ENCODE measurements at places on chromosomes 2 and 18.

- H3K4me1 ChIP-seq, result no peaks in the 10 kb centered on the region
- H3K4me3 ChIP-seq, result no peak overlapping the region
- DNase-seq, result no peak
- H3K27ac ChIP-seq, result no peak overlapping the region
- H3K36me3 ChIP-seq, result no peaks in the 10 kb centered on the region
Measured at GRCh38 chr2:1974397-1974796, 230.1 kb upstream of the PXDN start.

GRCh38 chr2:75707901-75708300, 2.8 kb downstream of the GCFC2 start:
- peak overlapping the region; percentile 69 for H3K4me3 ChIP-seq
- H3K4me1 ChIP-seq, result peaks cover 18% of the 10 kb centered on the region
- peaks cover 44% of the 10 kb centered on the region for H3K36me3 ChIP-seq
- no peak overlapping the region for H3K27ac ChIP-seq
- no peaks in the 10 kb centered on the region for H3K27me3 ChIP-seq

DNA sequence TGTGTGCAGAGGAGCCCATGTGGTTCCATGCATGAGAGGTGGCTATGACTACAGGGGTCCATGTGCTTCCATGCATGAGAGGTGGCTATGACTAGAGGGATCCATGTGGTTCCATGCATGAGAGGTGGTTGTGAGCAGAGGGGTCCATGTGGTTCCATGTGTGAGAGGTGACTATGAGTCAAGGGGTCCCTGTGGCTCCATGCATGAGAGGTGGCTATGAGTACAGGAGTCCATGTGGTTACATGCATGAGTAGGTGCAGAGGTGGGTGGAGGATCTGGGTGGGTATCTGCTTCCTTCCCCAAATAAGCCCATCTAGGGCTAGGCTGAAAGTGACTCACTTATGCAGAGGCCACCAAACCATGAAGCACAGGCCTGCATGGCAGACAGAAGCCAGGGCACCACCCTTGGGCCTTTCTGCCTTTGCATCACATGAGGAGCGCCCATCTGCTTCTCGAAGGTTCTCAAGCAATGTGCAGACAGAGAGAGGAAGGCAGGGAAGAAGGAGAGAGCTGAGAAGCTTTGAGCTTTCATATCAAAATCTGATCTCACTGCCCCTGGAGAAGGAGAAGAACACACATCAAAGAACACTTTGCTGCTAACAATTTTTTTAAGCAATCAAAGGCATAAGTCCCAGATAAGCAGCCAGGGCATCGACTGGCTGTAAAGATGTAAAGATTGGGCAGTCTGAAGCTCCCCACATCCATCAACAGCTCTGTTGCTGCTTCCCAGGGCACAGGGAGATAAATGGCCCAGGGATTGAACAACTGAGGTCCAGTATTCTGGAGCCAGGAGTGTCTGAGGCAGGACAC, 137.6 kb downstream of the TNS1 start:
- no peaks in the 10 kb centered on the region for H3K36me3 ChIP-seq
- no peaks in the 10 kb centered on the region for H3K4me1 ChIP-seq
- H3K27me3 ChIP-seq, result peaks cover 96% of the 10 kb centered on the region
- H3K27ac ChIP-seq, result no peak overlapping the region
- no peak for DNase-seq
- H3K4me3 ChIP-seq, result no peak overlapping the region

GRCh38 chr2:118835746-118836410, 11.6 kb downstream of the EN1 start:
- H3K36me3 ChIP-seq, result peaks cover 18% of the 10 kb centered on the region
- peak; percentile 78 for DNase-seq
- peak overlapping the region; percentile 91 for H3K4me3 ChIP-seq

- no peaks in the 10 kb centered on the region for H3K36me3 ChIP-seq
- no peak overlapping the region for H3K4me3 ChIP-seq
- H3K27ac ChIP-seq, result no peak overlapping the region
- H3K4me1 ChIP-seq, result no peaks in the 10 kb centered on the region
Measured at GRCh38 chr2:193469251-193469650, 1274.5 kb upstream of the TMEFF2 start.

DNA sequence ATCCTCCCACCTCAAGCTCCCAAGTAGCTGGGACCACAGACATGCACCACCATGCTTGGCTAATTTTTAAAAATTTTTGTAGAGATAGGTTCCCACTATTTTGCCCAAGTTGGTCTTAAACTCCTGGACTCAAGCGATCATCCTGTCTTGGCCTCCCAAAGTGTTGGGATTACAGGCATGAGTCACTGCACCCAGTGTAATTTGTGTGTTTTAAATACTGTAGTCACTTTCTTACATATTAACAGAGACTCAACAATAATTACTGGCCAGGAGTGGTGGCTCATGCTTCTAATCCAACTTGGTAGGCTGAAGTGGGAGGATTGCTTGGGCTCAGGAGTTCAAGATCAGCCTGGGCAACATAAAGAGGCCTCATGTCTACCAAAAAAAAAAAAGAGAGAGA, 293.0 kb downstream of the RDH14 start:
- no peaks in the 10 kb centered on the region for H3K27me3 ChIP-seq
- H3K27ac ChIP-seq, result no peak overlapping the region

DNA sequence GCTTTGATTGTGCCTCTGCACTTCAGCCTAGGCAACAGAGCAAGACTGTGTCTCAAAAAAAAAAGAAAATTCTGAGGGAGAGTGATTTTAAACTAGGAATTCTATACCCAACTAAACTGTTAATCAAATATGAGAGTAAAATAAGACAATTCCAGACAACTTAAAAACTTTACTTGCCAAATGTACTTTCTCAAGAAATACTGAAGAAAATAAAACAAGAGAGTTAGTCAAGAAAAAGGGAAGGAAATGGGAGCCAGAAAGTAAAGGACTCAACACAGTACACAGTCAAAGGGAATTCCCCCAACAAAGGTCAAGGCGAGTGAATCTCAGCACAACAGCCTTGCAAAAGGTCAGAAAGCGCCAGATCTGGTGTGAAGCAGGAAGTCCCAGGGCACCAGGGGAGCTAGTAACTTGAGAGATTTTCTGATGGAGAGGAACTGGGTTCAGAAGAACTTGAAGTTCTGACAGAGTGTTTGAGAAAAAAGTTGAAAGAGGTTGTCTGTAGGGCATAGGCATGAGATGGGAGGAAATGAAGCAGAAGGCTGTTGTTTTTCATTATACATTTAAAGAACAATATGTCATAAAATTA, 22.6 kb upstream of the TBC1D8 start:
- no peak for DNase-seq
- H3K4me1 ChIP-seq, result peaks cover 17% of the 10 kb centered on the region
- no peak overlapping the region for H3K27ac ChIP-seq
- no peak overlapping the region for H3K4me3 ChIP-seq
- H3K27me3 ChIP-seq, result no peaks in the 10 kb centered on the region
- no peaks in the 10 kb centered on the region for H3K36me3 ChIP-seq

GRCh38 chr2:20998972-20999905, 44.6 kb downstream of the APOB start:
- H3K4me1 ChIP-seq, result no peaks in the 10 kb centered on the region
- H3K4me3 ChIP-seq, result no peak overlapping the region
- peaks cover 7% of the 10 kb centered on the region for H3K36me3 ChIP-seq
- DNase-seq, result no peak

- peak overlapping the region; percentile 71 for H3K27ac ChIP-seq
- H3K27me3 ChIP-seq, result no peaks in the 10 kb centered on the region
- peaks cover 22% of the 10 kb centered on the region for H3K36me3 ChIP-seq
- no peak for DNase-seq
Measured at GRCh38 chr2:159892990-159893810, 95.2 kb upstream of the CD302 start.

DNA sequence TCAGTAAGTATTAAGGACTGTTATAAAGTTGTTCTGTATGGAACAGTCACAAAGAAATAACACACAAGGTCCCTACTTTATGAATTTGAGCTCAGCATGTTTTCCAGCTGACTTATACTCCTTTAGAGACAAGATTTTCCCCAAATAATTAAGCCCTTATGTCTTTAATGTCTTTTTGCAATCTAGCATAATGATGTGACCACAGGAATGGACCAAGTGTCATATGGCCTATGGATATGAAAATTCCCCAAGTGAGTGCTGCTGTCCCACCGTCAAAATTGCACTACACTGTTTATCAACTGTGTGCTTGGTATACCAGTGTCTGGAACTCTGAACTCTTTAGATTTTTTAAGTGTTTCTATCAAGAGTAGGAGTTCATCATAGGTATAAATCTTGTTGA, 369.6 kb downstream of the PID1 start:
- H3K4me1 ChIP-seq, result no peaks in the 10 kb centered on the region
- H3K4me3 ChIP-seq, result no peak overlapping the region
- no peaks in the 10 kb centered on the region for H3K36me3 ChIP-seq
- H3K27me3 ChIP-seq, result no peaks in the 10 kb centered on the region

GRCh38 chr2:164014068-164014731, 278.4 kb upstream of the FIGN start:
- no peaks in the 10 kb centered on the region for H3K27me3 ChIP-seq
- peaks cover 9% of the 10 kb centered on the region for H3K4me1 ChIP-seq
- no peak overlapping the region for H3K4me3 ChIP-seq
- no peaks in the 10 kb centered on the region for H3K36me3 ChIP-seq
- no peak overlapping the region for H3K27ac ChIP-seq
- DNase-seq, result no peak

DNA sequence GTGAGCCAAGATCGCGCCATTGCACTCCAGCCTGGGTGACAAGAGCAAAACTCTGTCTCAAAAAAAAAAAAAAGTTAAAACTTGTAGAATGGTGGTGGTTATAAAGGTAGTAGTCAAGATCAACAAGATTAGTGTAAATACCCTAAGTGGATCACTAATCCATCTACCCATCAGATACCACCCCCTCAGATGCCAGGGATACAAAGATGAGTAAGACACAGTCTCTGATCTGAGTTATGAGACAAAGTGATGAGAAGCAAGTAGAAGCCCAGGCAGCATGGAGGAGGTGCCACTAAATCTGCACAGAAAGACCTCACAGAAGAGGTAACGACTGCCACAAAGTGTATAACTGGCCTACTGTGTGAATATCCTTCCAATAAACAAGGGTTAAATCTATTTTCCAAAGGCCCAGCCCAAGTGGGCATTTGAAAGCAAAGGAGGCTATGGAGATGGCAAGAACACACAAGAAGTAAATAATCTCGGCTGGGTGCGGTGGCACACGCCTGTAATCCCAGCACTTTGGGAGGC, 20.2 kb downstream of the NFE2L2 start:
- peaks cover 65% of the 10 kb centered on the region for H3K4me1 ChIP-seq
- H3K27ac ChIP-seq, result peak overlapping the region; percentile 94
- H3K4me3 ChIP-seq, result peak overlapping the region; percentile 56

GRCh38 chr2:147468349-147468748, 376.5 kb upstream of the ACVR2A start:
- no peaks in the 10 kb centered on the region for H3K27me3 ChIP-seq
- DNase-seq, result no peak
- H3K27ac ChIP-seq, result no peak overlapping the region
- H3K4me1 ChIP-seq, result peaks cover 16% of the 10 kb centered on the region
- H3K4me3 ChIP-seq, result no peak overlapping the region
- H3K36me3 ChIP-seq, result no peaks in the 10 kb centered on the region

DNA sequence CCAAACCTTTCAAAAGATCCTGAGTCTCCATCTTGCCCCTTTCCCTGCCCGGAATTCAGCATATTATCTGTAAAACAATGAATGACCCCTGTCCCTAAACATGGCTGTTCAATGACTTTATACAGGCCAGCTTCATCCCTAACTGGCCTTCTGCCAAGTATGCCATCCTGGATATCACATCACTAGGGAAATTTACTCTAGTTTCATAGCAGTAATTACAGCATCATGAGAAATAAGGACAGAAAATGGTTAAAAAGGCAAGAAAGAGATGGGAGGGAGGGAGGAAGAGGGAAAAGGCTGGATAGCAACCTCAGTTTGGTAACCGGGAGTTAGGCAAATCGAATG, 4.4 kb downstream of the MBOAT2 start:
- peaks cover 17% of the 10 kb centered on the region for H3K36me3 ChIP-seq
- H3K27ac ChIP-seq, result peak overlapping the region; percentile 86
- peak overlapping the region; percentile 33 for H3K4me3 ChIP-seq
- no peaks in the 10 kb centered on the region for H3K27me3 ChIP-seq

DNA sequence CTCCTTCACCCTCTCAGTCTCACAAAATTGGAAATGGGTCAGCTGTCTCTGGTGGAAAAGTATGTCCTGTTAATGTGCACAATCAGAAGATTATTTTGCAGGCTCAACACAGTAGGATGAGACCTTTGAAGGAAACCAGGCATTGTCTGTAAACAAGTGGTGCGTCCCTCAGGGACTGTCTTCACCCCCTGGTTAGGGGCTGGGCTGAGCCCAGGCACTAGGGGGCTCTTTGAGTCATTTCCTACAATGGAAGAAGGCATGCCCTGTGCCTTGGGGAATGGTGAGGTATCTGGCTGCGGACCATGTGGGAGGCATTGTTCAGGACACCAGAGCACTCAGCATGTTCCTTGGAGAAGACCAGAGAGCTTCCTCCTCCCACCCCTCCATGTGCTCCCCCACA, 26.8 kb downstream of the PKDCC start:
- DNase-seq, result no peak
- H3K27ac ChIP-seq, result no peak overlapping the region
- H3K27me3 ChIP-seq, result no peaks in the 10 kb centered on the region
- H3K36me3 ChIP-seq, result no peaks in the 10 kb centered on the region
- peaks cover 30% of the 10 kb centered on the region for H3K4me1 ChIP-seq
- H3K4me3 ChIP-seq, result no peak overlapping the region

DNA sequence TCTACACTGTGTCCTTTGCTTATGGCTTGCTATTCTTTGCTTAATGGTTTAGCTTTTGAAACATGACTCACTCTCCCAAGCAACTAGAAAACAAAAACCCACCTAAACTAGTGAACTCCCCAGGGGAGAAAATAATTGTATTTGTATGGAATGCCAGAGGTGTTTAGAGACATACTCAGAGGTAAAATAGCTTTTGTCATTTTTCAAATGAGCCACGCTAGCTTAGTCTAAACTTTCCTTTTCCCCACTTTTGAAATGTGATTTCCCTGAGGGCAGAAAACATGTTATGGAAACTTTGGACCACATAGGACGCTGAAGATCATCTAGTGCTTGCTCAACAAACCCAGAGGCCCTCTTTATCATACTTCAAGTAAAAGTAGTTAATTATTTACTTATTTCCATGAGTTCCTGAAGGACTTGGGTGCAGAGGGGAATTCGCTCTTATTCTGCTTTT, 16.5 kb upstream of the CYTIP start:
- peak overlapping the region; percentile 36 for H3K4me3 ChIP-seq
- no peak for DNase-seq
- H3K36me3 ChIP-seq, result no peaks in the 10 kb centered on the region
- no peak overlapping the region for H3K27ac ChIP-seq

- H3K36me3 ChIP-seq, result no peaks in the 10 kb centered on the region
- no peak overlapping the region for H3K4me3 ChIP-seq
- H3K27ac ChIP-seq, result no peak overlapping the region
- peaks cover 22% of the 10 kb centered on the region for H3K4me1 ChIP-seq
- H3K27me3 ChIP-seq, result no peaks in the 10 kb centered on the region
- DNase-seq, result no peak
Measured at GRCh38 chr2:148132412-148132811, 111.5 kb downstream of the MBD5 start.

Data from Calu3 (cell line).